D721Med (cell line): ENCODE measurements at places on chromosomes 16 and 17.

DNA sequence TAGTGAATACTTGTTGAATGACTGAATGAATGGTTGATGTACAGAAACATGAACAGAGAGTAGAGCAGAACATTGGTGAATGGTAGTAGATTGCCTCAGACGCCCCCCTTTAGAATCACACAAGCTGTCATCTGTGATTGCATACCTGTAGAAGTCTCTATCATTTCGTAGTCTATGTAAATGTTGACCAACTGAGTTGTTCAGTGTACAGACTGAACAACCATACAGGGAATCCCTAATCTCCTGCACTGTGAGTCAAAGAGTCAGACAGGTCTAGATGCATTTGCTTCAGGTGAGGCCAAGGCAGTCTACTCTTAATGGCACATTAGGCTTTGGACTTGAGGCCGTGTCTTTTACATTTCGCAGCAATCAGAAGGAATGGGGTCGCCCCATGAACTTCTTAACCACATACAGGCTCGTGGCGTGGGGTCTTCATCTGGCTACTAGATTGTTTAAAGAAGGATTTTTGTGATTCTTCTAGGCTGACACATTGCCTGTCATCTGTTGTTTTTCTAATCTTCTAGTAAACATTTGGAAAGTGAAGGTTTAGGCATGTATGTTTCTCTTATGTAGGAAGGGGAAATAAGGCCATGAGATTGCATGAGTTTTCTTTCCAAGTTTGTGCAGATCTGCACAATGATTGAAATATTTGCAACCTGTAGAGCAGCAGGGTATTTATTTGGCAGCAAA, 157.4 kb downstream of the WWOX start:
- no peak for DNase-seq

GRCh38 chr17:29715680-29716079, 93.0 kb upstream of the CORO6 start:
- no peak for DNase-seq

- DNase-seq = no peak
Measured at GRCh38 chr16:57630931-57631845, 2.8 kb downstream of the ADGRG1 start.

- DNase-seq = no peak
Measured at GRCh38 chr17:76926237-76926866, 58.1 kb downstream of the MGAT5B start.

GRCh38 chr17:75267411-75268232, 3.4 kb downstream of the MIF4GD start:
- DNase-seq = no peak

GRCh38 chr16:79093554-79093967, 507.0 kb downstream of the MAF start:
- no peak for DNase-seq

DNA sequence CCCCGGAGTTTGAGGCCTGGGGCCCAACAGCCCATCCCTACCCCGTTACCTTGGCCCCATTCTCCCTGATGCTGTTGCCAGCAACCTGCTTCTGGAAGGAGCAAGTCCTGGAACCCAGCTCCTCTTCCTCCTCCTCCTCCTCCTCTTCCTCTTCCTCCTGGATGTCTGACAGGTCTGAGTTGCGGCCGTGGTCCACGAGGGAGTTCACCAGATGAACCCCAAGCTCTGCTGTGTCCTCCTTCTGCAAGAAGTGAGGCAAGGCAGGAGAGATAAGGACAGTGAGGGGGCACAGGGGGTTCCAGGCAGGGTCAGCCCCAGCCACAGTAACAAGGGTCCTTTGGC, 18.7 kb downstream of the TSPOAP1 start:
- no peak for DNase-seq

DNA sequence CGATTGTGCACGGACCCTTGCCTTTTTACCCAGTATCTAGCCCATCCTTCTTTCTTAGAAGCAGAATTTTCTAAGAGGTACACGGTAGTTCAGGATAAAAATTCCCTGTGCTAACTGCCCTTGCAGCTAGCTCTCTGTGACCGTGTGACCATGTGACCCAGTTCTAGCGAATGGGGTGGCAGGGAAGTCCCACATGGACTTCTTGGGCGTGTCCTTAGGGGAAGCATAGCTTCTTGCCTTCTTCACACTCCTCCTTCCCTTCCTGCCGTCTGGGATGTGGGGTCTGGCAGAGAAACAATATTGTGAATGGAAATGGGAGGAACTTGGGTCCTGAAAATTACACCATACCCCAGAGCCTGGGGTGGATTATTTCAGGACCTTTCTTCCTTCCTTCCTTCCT, 670.7 kb downstream of the MAF start:
- DNase-seq = no peak

- DNase-seq = no peak
Measured at GRCh38 chr16:55944377-55944802, 69.2 kb upstream of the CES5A start.

GRCh38 chr17:5014357-5014756, 16.6 kb downstream of the KIF1C start:
- no peak for DNase-seq

GRCh38 chr17:75843577-75844529, at the start of gene UNC13D:
Gene UNC13D, minus strand, starts transcription at chr17:75844404. Its CDS starts 67 bp downstream, at chr17:75844337.
- DNase-seq = no peak

DNA sequence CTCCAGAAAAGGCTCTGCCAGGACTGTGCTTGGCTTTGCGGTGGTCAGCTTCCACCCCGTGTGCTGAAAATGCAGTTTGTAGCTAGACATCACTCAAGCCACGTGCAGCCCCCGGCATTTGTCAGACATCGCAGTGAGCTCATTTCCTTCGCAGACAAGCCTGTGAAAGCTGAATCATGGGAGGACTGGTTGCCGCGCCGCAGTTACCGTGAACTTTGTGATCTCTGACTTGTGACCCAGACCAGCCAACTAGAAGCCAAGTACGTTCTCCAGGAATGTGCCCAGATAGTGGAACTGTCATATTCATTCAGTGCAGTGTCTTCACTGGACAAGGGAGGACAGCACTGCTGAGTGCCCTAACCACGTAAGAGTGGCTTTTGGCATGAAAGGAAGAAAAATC, 58.1 kb downstream of the NDE1 start:
- DNase-seq = no peak

DNA sequence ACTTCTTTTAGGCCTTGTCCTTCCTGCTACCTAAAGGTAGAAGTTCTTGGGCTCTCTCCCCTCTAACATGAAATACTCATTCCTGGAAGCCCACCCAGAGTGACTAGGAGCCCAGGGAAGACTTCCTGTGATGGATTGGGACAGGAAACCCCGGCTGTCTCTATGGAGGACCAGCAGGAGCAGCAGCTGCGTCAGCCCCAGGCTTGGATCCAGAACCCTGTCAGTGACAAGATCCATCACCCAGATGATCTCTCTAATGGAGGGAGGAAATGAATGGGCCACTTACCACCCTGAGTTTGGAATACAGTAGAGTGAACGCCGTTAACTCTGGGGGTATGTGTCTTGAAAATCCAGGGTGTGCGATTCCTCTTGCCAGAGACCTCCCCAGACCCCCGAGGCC, 195.7 kb upstream of the WSCD1 start:
- no peak for DNase-seq

DNA sequence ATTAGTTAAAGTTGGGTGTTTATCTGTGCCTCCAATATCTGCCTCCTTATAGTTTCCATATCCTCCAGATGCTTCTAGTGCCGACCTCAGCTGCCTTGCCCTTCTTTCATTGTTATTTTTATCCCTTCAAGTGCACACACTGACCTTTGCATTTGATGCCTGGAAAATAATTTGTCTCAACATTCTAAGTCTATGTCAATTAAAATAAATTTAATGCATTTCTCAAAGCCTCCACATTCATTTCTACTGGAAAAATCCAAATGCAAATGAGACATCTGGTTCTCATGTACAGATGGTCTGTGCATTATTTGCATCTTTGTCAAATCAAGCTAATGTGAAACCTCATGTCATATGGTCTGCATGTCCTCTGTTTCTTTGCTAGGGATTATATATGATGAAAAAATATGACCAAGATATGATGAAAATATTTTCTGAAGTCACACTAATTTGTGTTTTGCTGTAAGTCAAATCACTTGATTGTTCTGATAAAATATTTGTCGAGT, 61.4 kb downstream of the TMEM100 start:
- no peak for DNase-seq

- no peak for DNase-seq
Measured at GRCh38 chr17:64051153-64051552, 30.7 kb upstream of the ICAM2 start.

DNA sequence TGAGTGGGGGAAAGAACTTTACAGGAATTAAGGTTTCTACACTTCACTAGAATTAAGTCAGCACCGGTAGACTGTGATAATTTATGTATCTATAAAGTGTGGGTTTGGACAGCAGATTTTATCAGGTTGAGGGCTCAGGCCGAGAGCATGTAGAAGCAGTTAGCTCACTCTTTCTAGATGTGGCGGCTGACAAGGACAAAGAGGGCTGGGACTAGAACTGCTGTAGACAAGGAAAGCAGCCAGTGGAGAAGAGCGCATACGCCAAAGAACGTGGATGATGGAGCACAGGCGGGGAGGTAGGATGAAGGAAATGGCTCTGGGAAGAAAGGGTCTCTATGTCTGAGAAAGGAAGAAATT, 504 bp upstream of the GOSR1 start:
- no peak for DNase-seq
